ENCODE measurements at places on chromosomes 16 and 17.

- DNase-seq, result no peak
Measured at GRCh38 chr17:17518014-17518413, 21.8 kb upstream of the RASD1 start.

DNA sequence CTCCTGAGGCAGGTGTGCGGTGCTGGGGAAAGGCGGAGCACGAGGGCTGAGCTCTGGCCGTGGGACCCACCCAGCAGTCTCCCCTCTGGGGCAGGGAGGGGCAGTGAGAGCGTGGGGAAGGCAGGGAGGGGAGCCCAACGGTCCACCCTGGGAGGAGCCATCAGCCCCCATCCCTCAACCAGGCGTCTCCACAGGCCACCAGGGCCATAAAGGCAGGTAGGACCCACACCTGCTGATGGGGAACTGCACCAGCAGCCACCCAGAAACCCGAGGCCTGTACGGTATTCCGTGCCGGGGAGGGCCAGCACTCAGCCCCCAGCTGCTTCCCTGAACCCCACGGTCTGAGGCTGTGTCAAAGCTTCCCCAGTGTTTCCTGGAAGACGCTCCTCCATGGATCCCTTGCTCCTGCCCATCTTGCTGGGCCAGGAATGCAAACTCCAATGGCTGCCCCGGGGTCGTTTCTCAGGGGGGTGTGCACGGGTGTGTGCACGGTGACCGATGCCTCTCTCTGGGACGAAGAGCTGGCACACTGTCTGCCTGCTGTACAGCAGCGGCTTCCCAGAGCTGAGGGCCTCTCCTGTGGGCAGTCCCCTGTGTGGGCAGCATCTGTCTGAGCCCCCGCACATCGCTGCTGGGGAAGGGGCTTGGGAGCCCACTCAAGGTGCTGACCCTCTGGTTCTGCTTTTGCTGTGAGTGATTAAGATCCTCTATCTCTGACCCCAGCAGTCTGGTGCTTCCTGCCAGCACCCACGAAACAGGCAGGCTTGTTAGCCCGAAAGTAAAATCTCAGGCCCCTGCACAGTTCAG lies 17.2 kb upstream of the METRNL start:
- DNase-seq, result peak; percentile 60

- no peak for DNase-seq
Measured at GRCh38 chr16:75763204-75763603, 36.9 kb upstream of the CPHXL start.

GRCh38 chr16:56781528-56781961 lies 51.6 kb downstream of the NUP93 start:
- no peak for DNase-seq

DNA sequence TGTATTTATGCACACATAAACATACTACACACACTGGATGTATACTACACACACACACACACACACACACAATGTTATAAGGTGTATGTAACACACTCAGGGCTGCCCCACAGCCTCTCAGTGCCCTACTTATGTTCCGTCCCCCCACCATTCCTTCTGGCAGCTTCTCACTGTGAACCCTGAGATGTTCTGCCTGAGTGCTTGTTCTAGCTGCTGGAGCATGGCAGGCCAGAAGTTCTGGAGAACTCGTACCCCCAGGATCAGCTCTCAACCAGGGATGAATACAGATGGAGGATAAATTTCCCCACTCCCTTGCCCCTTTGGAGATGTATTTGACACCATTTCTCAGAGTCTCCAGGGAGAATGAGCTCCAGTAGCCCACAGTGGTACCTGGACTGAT lies 76.4 kb downstream of the CDH13 start:
- no peak for DNase-seq

- DNase-seq, result no peak
Measured at GRCh38 chr16:896261-897199, 74.3 kb downstream of the LMF1 start.

DNA sequence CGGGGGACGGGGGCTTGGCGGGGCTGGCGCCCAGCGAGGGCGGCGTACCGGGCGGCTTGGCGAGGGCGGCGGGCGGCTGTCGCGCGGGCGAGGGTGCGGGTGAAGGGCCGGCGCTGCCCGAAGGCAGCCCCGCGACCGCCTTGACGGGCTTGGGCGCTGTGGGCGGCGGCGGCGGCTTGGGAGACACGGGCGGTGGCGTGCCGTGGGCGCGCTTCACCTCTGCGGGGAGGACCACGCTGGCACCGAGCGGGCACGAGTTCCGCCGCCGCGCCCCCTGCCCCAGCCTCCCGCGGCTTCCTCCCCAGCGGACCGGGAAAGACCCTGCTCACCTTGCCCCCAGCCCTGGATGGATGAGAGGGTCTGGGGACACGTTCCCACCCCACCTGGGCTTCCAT lies 17.3 kb downstream of the CASKIN1 start:
- no peak for DNase-seq
